ENCODE measurements at places on chromosomes 7 and 10.

- DNase-seq: no peak
Observed at GRCh38 chr10:2611603-2612002, 455.7 kb upstream of the PFKP start.

DNA sequence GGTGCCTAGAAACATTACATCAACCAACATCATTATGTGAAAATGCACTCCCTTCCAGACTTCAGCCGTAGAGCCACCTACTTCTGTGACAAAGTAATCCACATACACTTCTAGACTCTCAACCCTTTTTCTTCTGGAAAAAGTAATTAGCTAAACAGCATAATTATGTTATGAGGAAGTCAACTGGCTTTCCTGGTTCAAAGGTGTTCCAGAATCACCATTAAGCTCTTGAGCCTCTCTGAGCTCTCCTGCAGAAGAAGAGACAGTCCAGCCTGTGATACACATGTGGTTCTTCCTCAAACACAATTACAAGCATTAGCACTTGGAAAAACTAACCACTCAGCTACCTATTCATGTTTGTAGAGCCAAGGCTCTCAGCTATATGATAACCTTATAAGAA lies 52.5 kb downstream of the TNS3 start:
- DNase-seq: no peak

DNA sequence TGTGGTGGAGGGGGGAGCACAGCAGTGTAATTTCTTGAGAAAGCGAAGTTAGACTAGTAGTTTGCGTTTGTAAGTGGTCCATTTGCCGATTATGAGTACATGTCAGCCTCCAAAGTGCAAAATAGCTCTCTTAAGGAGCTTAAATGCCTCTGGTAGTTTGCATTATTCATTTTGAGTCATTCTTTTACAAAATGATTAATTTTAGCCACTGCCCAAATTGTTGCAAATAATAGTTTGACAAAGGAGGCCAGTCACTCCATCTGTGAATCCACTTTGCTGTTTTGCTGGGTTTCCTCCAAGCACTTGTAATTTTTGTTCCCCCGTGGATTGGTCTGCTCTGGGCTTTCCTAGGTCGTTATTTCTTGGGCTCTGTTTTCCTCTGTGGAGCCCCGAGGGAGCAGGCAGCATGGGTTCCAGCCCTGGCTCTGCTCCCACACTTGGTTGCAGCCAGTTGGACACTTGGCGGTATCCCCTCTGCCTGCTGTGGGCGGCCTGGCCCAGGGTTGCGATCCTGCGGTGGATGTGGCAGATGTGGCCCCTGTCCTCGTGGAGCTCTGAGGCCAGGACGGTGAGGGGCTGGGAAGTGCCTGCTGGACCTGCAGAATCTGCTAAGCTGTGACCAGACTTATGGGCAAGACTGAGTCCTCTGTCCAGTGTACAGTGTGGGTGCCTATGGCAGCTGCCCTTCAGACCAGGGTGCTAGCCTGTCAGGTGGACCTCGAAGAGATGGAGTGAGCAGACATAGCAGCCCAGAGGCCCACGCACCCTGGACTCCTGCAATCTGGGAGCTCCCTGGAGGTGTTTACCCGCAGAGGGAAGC lies 129.1 kb upstream of the BTBD16 start:
- no peak for DNase-seq

- no peak for DNase-seq
Observed at GRCh38 chr7:101125989-101126650, 784 bp upstream of the SERPINE1 start.

- DNase-seq: no peak
Observed at GRCh38 chr7:141945356-141945755, 1.4 kb downstream of the CLEC5A start.

DNA sequence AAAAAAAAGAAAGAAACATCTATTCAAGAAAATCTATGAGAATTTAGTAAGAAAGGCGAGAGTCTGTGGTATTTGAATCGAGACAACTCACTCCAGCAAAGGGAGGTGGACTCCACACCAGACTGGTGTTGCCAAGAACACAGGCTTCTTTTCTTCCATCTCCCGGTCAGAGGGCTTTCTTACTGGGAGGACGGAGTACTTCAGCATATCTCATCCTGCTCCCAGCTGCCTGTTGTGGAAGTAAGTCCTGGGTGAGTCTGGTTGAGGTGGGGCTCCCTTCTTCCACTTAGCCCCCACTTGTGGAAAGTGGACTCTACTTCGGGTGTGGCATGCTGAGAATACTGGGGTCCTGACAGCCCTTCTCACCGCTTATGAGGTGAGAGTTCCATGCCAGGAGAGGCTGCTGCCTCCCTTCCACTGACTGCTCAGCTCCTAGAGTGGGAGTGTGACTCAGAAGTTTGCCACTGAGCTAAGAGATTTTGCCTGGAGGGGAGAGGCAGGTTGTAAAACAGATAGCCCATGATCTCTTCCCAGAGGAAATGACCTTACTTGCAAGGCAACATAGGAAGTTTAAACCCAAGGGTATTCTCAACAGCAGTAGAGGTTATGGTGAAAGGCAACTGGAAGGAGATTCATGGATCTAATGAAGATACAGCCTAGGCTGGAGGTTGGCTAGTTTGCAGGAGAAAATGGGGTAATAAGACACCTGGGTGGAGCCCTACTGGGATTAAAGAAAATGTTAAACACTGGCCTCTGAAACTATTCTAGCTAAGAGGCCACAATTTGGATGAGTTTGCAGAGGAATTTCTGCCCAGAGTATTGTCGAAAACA lies 3.5 kb upstream of the NACAD start:
- DNase-seq: no peak

DNA sequence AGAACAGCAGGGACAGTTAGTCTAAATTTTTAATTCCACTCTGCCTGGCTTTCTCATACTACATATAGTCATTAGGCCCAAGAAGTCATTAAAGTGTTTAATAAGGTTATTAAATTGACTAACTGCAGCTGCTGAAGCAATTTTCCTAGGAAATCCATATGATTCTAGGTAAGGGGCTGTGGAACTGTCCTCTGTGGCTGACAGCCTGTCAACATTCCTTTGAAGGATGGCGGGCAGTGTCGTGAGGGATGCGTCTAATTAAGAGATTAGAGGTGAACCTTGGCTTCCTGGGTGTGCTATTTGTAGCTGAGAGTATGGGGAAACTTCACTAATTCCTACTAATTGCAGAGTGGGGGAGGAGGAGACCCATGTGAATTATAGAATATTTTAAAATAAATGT lies 64.6 kb downstream of the SNX10 start:
- no peak for DNase-seq

GRCh38 chr10:1134156-1134555 lies 78.0 kb downstream of the WDR37 start:
- no peak for DNase-seq

- DNase-seq: no peak
Observed at GRCh38 chr10:4848356-4849041, 22.5 kb downstream of the AKR1E2 start.

GRCh38 chr7:158355456-158356065 lies 232.1 kb downstream of the PTPRN2 start:
- no peak for DNase-seq

GRCh38 chr7:27774717-27775328 lies 34.9 kb downstream of the TAX1BP1 start:
- no peak for DNase-seq

DNA sequence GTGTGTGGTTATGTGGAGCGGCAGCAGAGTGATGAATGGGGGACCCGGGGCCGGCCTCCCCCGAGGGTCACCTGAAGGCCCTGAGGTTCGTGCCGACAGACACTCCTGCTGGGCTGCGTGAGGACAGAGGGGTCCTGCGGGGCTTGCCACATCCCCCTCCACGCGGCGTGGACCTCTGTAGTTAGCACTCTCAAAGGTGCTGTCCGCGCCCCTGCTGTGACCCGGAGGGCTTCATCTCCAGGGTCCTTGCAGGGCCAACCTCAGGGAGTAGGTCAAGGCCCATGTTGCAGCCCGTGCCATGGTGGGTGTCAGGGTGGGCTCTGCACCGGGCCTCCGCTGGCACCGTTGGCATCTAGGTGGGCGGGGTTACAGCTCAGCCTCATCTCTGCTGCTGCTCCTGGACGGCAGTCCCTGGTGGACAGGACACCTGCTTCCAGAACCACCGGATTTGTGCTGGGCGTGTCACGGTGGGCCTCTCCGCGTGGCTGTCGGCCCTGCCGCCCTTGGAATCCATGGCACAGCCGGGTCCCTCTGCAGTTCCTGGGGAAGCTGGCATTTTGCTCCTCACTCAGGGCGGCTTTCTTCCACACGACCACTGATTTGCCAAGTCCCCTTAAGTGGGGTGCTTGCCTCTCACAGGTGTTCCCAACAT lies 19.8 kb upstream of the GET4 start:
- DNase-seq: no peak

DNA sequence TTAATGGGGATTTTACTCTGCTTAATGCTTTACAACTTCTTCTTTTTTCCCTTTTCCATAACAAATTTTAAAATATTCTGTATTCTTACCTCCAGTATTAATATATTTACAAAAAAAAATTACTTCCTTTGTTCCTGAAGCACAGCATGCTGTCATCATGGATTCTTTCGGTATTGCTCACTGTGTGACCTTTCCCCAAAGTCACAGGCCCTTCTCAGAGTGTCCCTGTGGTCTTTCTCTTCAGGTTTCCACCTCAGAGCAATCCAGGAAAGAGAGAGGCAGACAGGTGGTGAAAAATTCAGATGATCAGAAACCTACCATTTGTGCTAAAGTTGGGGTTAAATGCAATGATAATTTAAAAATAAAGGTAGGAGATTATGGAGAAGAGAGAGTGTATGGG lies 13.0 kb downstream of the AOAH start:
- DNase-seq: no peak

GRCh38 chr10:7006566-7006965 lies 404.3 kb downstream of the SFMBT2 start:
- no peak for DNase-seq

DNA sequence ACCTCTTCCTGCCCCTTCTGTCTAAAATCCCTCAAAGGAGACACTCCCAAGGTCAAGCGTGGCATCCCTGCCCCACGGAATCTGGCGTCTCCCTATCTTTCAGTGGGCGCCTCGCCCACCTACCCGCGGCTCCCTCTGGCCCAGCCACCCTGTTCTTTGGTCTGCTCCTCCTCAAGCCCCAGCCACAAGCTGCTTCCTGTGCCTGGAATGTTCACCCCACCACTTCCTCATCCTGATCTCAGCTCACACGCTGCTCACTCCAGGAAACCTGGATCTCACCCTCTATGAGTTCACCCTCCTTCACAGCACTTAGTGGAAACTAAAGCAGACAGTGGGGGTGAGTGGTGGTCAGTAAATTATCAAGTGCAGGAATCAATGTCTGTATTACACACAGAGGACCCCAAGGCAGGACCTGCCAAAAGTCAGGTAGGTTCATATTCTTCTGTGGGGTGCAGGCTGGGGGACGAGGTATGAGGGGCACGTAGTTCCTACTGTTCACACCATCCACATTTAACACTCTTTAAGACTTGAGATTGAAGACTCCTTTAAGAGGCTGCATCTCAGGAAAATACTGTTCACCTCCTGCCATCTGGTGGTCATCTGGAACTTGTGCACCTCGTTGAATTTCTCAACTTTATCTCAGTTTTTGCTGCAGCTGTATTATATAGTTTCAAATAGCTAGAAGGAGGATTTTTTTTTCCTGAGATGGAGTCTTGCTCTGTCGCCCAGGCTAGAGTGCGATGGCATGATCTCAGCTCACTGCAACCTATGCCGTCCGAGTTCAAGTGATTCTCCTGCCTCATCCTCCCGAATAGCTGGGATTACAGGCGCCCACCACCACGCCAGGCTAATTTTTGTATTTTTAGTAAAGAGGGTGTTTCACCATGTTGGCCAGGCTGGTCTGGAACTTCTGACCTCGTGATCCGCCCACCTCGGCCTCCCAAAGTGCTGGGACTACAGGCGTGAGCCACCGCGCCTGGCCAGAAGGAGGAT lies 166.6 kb downstream of the ARHGAP21 start:
- DNase-seq: no peak

GRCh38 chr10:121134711-121135110 lies 283.5 kb downstream of the WDR11 start:
- DNase-seq: no peak

DNA sequence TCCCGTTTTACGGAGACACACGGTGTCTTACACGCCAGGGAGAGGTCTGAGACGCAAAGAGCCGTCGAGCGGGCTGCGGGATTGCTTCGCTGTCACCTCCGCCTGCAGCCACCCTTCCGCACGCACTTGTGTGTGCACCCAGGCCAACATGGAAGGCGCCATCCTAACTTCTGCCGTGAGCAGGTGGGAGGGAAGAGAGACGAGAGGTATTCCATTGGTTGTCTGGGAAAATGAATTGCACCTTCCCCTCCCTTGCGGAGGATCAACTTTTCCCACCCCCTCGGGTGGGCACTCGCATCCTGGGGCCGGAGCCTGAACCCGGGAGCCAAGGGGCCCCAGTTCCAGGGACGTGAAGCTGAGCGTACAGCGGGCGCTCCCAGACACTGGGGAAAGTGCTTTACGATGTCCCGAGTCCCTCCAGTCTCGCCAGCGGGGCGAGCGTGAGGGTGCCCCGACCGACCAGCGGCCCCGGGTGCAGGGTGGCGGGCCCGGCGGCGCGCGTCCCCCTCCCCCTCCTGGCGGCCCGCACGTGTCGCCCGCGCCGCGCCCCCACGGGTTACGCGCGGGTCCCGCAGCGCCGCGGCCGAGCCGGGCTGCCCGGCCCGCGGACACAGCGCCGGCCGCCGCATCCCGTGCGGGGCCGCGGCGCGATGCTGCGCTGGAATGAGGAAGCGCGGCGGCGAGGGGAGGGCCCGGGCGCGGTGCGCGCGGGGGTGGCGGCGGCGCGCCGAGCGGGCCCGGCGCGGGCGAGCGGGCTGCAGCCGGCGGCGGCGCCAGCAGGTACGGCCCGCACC lies 984 bp upstream of the IKZF1 start:
- DNase-seq: no peak

- no peak for DNase-seq
Observed at GRCh38 chr10:70923696-70924095, 35.3 kb upstream of the PCBD1 start.

DNA sequence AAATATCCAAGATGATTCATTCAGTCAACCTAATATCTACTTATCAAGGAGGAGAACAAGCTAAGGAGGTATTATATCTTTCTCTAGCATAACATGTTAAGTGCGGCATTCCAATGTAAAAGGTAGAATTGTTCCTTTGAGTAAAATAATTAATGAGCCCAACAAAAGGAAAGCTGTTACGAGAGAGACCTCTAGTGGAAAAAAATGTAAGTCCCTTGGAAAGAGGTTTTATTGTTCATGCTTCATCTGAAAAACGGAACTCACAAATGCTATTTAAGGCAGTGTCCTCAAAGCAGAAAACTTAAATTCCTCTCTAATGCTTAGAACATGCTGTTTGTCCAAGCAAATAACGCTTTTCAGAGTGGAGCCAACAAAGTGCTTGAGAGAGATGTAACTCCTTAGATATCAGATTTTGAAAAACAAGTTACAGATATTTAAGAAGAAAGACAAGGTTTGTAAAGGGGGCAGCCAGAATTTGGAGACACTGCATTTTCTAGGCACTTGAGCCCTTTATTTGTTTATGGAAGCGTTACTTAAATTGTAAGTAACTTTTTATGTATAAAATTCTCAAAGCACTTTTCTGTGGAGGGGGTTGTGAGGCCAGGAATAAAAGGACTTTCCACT lies 119.9 kb downstream of the TFEC start:
- DNase-seq: no peak

GRCh38 chr7:131285556-131285955 lies 42.1 kb upstream of the MKLN1 start:
- DNase-seq: no peak

- DNase-seq: no peak
Observed at GRCh38 chr7:152636441-152636840, 39.5 kb downstream of the XRCC2 start.

Data from stimulated activated CD8-positive, alpha-beta memory T cell treated with anti-CD3 and anti-CD28 coated beads, Interleukin-4, amount 100 ng/mL, for 1 hour (primary cell).